GM03348 (cell line): ENCODE measurements at places on chromosomes 11 and 22.
A peak's percentile ranks its signal among the peaks of the same experiment; 100 is the strongest.

DNA sequence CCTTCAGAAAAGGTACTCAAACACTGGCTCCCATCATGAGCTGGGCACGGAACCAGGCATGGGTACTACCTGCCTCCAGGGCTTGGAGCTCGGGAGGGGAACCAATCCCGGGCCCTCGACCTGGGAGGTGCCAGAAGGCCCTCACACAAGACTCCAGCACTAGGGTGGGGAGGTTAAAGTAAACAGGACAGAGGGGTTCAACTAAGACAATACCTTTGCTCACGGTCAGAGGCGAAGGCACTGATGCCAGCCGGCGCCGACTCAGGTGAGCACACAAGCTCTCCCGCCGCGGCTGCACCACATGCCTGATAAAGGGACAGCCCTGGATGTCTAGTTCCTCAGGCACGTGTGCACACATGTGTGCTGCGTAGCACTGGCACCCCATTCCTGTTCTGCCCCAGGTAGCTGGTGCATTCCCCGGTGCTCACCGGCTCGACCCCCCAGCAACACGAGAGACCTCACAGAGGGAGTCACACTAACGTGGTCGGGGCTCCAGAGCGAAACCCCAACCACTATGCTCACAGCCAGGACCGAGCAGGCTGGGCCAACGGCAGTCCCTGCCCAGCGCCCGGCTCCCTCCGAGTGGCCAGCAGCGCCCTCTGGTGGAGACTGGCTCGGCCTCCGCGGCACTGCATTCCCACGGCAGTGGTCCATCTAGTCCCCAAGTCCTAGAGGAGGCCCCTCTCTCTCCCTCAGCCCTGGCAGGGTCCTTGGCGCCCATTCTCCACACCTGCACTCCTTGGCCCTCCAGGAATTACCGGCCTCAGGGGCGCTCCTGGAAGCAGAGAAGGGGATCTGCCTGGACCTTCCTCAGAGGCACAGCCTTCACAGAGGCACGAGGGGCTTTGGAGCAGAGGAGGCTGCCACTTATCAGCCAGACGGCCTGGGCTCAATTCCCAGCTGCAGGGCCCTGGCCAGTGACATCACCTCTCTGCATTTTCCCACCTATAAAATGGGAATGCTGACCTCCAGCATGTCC is 28.8 kb upstream of the MOB2 start:
- peak; percentile 96 for DNase-seq

GRCh38 chr11:82994604-82995230 is 77.0 kb downstream of the RAB30 start:
- DNase-seq: no peak

DNA sequence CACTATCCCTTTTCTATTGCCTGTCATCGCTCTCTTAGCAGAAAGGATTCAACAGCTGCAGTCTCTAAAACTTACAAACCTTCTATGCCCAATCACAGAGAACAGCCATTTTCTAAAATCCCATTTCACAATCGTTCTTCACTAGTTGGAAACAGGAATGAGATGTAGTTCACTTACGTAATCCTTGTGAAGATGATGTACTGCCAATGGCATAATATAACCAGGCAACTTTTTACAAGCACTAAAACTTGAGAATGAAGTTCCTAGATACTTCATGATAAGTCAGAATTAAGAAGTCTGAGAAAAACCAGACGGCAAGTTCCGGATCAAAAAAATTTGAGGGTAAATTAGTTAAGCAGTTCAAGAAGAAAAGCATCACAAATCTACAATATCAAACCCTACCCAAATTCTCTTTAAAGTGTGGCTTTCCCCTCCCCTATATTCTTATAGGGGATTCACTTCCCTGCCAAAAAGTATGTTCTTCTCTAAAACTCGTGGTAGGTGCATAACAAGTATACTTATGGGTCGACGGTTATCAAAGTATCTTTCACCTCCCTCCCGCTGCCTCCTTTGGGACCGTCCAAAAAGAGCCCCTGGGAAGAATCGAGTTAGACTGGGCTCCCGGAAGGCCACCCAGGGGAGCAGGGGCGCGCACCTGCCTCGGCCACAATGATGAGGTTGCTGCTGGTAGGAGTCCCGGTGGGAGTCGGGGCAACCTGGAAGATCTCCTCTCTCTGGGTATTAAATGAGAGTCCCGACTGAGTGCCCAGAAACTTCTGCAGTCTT is 666 bp downstream of the MSANTD4 start:
- peak; percentile 24 for DNase-seq

DNA sequence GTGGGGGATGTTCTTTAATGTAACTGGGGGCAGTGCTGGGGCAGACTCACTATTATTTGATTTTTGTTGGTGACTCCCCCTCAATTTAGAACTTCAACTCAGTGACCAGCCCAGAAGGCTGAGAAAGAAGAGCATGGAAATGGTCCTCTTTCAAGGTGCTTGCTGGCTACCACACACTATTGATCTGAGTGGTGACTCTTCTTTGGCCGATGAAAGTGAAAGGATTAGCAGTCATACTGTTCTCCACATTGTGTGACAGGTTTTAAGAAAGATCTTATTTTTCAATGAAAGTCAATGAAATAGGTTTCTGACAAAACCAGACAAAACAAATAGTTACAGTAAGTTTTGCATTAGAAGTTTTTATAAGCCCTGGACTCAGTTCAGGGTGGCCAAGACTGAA is 29.9 kb downstream of the NLRP14 start:
- no peak for DNase-seq

DNA sequence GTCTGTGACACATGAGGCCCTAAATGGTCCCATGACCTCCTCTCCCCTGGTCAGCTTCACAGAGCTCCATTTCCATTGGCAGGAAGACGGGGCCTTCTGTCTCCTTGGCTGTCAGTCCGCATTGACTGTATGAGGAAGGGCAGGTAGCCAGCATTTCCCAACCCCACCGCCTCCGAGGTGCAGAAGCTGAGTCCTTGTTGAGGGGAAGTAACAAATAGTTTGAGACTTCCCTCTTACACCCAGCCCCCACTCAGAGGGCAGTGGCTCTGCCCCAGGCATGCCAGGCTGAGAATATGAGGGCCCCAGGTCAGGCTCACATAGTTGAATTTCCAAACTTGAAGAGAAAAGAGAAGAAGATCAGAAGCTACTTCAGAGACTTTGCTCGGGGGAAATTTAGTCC is 611.1 kb downstream of the BRD1 start:
- no peak for DNase-seq

DNA sequence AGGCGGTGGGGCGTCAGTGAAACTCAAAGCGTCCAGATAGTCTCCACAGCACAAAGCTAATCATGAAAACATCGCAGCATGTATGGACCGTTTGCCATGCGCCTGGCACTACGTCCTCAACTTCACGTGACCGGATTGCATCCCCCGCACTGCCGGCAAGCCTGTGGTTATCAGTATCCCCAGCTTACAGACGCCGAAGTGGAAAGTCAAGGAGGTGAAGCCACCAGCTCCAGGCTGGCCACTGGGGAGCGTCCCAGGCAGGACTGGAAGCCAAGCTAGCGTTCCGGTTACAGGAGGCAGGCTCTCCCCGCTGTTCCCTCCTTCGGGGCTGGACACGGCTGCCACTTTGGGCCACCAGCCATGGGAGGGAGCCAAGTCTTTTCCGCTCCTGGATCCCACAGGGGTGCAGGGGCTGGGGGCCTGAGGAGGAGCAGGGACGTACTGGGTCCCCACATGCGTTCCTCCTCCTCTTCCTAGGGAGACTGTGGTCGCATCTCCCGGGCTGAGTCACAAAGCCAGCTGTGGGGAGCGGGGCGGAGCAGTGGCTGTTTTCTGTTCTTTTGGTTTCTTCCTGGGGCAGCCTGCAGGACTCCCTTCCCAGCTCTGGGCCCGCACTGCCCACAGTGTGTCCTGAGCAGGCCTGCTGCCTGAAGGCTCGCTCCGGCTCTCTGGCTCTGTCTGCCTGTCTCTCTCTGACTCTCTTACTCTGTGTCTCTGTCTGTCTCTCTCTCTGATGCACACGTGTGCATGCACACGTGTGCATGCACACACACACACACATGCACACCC is 4.3 kb upstream of the OSBPL5 start:
- peak; percentile 88 for DNase-seq

DNA sequence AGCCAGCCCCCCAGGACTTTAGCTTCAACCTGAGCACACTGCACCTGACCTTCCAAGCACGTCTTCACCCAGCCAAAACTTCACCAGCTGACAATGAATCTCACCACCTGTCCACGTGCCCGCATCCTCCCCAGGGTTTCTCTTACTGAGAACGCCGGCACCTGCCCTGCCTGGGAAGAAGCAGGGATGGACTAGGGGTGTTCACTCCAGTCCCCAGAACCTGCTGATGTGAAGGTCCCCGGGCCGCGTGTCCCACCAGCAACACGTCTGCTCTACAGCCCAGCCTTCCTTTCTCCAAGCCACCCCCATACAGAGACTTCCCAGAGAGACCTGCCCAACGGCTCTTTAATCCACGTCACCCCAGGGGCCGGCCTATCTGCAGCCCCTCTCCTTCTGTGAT is 12.8 kb downstream of the CPT1A start:
- DNase-seq: no peak
